Right renal cortex interstitium (tissue), 3 donors: ENCODE measurements at places on chromosomes 4 and X. TPM values are rescaled to one million over a fixed set of nuclear protein-coding genes. Genes with fewer than 3 reads are reported as not detected.

RAB9B gene
- 2.4 TPM for polyA plus RNA-seq

TRIM75 gene
- not detected for polyA plus RNA-seq

- no peak for DNase-seq
Measured at GRCh38 chrX:28312965-28313364, 274.3 kb upstream of the IL1RAPL1 start.

DNA sequence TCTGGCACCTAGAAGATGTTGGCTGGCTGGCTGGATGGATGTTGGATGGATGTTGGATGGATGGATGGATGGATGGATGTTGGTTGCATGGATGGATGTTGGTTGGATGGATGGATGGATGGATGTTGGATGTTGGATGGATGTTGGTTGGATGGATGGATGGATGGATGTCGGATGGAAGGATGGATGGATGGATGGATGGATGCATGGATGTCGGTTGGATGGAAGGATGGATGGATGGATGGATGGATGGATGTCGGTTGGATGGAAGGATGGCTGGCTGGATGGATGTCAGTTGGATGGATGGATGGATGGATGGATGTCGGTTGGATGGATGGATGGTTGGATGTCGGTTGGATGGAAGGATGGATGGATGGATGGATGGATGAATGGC lies 96.7 kb downstream of the PSAPL1 start:
- DNase-seq, result no peak

- DNase-seq, result no peak
Measured at GRCh38 chr4:145326491-145326890, 146.1 kb upstream of the OTUD4 start.
